Left ventricle myocardium superior (tissue), 1 donor: ENCODE measurements at places on chromosomes 6 and 20. TPM values are rescaled to one million over a fixed set of nuclear protein-coding genes. Genes with fewer than 3 reads are reported as not detected.

GRCh38 chr6:11341867-11342266 is 109.4 kb upstream of the NEDD9 start:
- no peak for DNase-seq

Gene GLP1R
- 11.6 TPM for total RNA-seq

DNA sequence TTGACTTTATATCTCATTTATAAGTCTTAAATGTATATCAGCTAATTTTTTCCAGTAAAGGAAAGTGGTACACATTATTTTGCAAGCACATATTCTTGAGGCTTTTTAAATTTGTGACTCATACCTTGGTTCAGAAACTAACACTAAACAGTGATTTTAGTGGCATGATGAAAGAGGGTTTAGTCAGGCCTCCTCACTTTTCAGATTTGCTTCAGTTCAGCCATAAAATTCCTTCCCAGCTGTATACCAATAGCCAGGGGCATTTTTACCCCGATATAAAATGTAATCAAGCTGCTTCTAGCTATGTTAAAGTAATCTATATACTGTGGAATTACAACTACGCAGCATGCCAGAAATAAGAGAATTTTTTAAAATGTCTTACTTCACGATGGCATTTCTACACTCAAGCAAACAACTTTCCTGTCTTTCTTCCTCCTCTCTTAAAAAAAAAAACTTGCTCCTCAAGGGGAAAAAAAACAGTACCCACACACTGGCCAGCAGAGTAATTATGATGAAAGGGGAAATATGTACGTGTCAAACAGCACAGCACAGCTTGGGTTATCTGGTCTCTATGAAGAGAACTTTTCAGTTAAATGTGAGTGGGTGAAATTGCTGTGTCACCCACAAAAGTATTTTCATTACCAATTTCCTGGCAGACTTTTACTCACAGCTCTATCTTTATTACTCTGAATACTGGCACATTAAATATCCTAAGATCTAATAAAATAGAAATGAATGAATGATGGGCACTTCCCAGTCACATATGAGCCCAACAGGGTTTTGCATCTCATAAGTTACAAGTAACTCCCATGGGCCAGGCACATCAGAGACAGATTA is 244.8 kb upstream of the TENT5A start:
- DNase-seq = no peak

Gene DDO
- total RNA-seq = 31.5 TPM

DNA sequence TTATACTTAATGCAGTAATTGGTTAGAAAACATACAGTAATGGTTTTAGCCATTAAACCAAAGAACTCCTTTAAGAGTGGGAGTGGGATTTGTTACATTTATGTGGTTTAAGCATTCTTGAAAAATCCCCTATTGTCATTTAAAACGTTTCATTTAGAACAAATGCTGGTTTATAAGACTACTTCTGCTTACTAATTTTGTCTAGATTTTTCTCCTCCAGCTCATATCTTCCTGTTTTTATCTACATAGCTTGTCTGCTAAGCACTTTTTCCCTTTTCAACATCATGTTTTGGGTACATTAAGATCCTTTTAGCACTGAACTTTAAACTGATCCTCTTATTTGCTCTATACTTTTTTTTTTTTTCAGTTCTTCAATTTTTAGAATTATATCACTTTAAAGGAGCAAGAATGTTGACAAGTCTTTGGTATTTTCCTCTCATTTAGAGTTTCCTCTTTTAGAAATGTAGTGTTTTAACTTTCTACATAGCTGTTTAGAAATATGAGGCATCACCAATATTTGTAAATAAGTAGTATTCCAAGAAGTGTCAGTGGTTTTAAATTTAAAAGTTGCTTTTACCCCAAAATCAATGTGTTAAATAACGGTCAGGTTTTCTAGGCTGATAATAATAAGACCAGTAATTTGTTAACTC is 80.9 kb downstream of the SESN1 start:
- DNase-seq = no peak

DNA sequence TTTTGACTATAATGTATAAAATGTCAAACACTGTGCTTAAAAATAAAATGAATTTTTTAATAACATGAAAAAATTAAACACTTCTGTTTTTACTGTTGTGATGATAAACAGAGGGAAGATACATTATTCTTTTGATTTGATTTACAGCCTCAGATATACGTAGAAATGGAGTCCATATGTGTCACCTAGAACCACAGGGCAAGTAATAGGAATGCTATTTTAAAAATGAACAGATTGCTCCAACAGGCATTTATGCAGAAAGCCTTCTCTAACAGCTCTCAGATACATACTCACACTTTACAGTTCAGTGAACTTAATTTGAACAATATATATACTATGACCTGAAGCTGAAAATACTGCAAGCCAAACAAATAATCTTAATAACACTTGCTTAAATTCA is 1551.0 kb downstream of the GRIK2 start:
- DNase-seq = no peak

Gene RNF182
- total RNA-seq = 0.10 TPM

- peak; percentile 29 for DNase-seq
Measured at GRCh38 chr6:152091851-152092341, 284.4 kb downstream of the ESR1 start.

GRCh38 chr6:7866526-7866925 is 44.1 kb downstream of the TXNDC5 start:
- DNase-seq = no peak
